ENCODE measurements at places on chromosomes 3 and 15.

DNA sequence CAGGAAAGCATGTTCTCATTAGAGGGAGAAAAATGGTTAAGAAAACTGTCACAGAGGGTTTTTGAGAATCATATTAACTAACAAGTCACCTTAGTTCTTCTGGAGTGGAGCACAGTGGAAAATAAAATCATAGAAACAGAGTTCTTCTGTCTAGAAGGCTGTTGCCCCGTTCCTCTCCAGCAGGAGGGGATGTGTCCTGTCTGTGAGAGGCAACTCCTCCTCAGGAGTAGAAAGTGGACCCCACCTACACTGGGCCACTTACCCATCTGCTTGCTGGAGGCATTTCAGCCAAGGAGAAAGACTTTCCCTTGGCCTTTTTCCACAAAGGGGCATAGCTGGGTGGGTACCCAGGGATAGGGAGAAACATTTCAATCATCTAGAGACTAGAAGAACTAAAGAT lies 106.6 kb downstream of the SSR3 start:
- DNase-seq = peak; percentile 17

DNA sequence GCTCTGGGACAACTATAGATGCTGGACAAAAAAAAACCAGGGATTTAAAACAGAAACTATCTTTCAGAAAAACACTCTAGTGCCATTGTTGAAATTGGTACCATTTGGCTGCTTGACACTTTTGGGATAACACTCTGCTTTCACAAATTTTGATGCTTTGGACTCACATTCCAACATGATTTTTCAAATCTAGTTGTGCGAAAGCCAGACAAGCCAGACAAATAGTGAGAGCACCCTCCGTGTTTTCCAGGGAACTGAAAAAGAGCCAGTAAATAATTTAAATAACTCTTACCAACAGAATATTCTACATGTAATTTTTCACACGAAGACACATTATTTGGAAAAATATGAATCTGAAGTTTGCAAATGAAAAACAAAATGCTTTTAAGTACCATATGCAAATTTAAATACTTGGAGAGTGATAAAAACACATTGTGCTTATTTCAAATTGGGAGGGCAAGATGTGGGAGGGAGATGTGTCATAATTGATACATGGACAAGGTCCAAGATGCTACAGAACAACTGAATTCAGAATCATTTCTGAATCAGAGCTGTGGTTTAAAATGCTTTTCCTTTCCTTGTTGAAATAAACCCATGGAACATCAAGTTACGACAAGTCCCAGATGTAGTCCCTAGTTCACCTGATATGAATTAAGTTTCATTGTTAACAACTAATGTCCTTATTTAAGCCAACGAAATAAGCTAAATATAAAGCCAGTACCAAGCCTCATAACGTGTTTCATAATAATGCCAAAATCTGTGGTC lies 144.2 kb upstream of the SOX2 start:
- DNase-seq = no peak

DNA sequence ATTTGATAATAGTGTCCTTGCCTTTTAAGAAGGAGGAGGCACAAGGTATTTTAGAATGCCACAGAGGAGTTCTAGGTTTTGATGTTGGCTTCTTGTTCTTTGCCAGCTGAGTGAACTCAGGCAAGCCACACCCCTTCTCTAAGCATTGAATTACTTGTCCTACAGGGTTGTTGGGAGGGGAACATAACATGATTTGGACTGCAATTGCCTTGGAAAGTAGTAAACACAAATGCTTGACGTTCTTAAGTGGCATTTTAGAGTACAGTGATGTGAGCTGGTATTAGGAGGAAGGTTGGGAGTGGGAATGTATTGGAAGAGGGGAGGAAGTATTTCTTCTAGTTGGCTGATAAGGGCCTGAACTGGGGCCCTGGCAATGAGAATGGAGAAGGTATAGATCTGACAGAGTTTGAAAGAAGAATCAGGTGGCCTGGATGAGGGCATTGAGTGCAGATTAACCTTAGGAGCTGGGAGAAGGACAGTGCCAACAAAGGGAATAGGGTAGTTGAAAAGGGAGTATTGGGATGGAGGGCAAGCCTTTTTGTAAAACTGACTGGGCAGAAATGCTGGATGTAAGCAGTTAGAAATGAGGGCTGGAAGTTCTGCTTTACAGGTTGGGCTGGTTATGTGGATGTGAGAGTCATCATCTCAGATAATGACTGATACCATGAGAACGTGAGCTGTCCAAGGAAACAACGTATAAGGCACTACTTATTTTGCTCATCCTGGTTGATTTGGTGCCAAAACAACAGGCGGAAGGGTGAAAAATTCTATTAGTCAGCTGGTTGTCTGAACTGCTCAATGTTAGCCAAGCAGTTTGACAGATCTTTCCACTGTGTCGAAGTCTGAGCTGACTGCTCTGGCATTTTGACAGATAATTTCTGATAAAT lies 16.7 kb downstream of the KAT2B start:
- peak; percentile 58 for DNase-seq

- DNase-seq = no peak
Observed at GRCh38 chr3:124118397-124118796, 126.5 kb upstream of the ROPN1 start.

- DNase-seq = no peak
Observed at GRCh38 chr15:30033763-30034162, 49.0 kb upstream of the GOLGA8J start.

GRCh38 chr15:60154764-60155325 lies 150.7 kb downstream of the FOXB1 start:
- DNase-seq = no peak

- no peak for DNase-seq
Observed at GRCh38 chr3:11818033-11818432, 28.7 kb downstream of the TAMM41 start.

DNA sequence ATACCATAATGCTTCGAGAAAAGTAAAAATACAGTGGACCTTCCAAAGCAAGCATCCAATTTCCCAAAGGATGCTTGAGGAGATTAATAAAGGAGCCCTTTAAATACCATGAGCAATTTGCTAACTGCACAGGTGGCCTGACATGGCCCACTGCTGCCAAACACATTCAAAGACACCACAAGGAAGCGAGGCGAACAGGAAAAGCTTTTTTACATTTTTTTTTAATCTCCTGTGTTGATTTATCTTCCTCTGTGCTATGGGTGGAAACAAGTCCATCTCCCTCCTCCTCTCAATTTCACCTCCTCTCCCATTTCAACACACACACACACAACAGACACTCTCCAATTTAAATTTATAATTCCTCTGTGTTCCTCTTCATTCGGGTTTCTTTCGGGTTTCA lies 243.4 kb downstream of the IGSF11 start:
- no peak for DNase-seq

DNA sequence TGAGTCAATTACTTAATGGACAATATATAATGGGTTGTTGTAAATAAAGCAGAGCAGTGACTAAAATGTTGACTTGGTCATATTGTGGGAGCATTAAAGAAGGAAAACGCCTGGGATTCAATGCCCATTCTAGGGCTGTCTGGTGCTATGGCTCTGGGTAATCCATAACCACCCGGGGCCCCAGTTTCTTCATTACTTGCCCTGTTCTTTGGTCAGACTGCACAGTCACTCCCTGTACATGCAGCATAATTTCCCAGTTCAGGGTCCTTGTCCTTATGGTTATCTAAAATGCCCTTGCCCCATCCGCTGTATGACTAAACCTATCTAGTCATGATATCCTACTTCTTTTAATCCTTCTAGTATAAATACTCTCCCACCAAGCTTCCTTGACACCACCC lies 27.5 kb upstream of the DENND4A start:
- DNase-seq = no peak

- no peak for DNase-seq
Observed at GRCh38 chr3:130609166-130609979, 92.4 kb downstream of the COL6A6 start.

GRCh38 chr3:10249833-10250232 lies 1.6 kb downstream of the TATDN2 start:
- DNase-seq = peak; percentile 18

DNA sequence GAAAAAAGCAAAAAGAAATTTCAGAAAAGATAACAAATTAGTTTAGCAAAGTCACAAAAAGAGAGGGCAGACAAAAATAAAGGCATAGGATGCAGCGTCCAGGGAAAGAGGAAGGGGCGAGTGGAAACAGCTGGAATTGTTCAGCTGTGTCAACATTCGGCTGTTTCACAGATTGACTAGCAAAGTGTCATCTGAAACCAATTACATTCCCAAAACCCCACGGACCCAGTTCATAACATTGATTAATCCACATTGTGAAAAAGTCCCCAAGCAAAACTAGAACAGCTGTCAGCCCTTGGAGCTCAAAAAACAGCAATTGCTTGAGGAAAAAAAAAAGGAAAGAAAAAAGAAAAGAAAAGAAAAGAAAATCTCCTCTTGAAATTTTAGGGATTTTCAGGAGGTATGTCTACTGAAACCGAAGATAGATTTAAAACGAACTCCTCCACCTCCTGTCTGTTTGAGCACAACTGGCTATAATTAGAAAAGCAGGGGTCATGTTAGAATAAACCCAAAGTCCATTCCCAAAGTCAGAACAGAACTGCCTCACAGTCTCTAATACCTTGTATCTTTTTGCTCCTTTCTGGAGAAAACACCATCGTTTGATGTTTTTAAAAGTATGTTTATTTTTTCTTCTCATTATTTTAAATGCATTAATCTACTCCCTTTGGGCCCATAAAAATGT lies 159.6 kb downstream of the RORA start:
- DNase-seq = no peak

DNA sequence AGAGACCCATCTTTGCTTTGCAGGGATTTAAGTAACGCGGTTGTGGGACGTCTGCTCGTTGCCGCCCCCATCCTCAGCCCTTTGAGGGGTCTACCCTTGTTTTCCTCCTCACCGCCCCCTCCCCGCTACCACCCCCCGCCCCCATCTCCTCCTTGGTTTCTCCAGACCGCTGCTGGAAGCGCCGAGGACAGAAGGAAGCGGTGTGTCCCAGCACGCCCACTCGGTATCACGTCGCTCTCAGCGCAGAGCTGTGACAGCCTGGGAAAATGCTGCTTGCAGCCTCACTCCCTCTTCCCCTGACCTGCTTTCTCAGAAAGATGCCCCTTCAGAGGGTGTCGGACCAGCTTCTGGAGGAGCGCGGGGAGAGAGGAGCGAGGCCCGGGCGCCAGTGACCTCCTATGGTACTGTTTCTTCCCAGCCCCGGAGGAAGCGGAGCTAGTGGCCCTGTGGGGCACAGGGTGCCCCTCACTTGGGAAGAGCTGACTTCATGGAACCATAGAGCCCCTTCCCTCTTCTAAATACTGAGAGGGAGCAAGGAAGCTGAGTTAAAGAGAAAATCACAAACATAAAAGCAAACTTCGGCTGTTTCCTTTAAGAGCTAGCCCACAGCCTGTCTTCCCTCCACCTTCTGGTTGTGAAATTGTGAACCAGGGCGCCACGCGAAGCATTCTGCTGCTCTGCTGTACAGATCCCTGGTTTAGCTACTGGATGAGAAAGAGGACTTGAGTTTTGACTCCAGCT lies 698 bp downstream of the IL1RAP start:
- DNase-seq = peak; percentile 28

DNA sequence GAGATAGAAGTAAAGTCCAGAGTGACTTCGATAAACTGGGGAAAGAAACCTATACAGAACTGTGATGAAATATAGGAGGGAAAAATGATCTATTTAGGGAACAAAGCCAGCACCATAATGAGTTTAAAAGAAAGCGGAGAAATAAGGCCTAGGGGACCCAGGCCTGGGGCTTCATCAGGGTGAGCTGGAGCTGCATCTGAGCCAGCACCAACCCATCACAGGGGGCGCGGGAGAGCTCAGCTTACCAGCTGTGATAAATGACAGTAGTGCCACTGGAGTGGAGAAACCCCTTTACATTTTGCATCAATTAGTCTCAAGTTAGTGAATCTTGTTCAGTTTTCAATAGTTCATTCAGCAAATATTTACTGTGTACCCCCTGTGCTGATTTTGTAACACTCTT lies 21.3 kb downstream of the PODXL2 start:
- DNase-seq = no peak

DNA sequence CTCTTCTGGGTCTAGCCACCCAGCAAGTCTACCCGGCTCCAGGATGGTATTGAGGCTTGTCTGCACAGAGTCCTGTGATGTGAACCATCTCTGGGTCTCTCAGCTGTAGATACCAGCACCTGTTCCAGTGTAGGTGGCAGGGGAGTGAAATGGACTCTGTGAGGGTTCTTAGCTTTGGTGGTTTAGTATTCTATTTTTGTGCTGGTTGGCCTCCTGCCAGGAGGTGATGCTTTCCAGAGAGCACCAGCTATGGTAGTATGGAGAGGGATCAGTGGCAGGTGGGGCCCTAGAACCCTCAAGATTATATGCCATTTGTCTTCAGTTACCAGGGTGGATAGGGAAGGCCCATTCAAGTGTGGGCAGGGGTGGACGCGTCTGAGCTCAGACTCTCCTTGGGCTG lies 283.4 kb upstream of the LYSMD4 start:
- DNase-seq = no peak

GRCh38 chr3:101695779-101696372 lies 9.4 kb upstream of the RPL24 start:
- DNase-seq = peak; percentile 56

- no peak for DNase-seq
Observed at GRCh38 chr15:80974914-80975313, 14.7 kb downstream of the MESD start.

GRCh38 chr3:152438181-152438580 lies 169.5 kb downstream of the MBNL1 start:
- DNase-seq = no peak

- no peak for DNase-seq
Observed at GRCh38 chr3:171375666-171376595, 84.3 kb downstream of the TNIK start.

- no peak for DNase-seq
Observed at GRCh38 chr3:53081318-53081717, 35.4 kb upstream of the SFMBT1 start.

GRCh38 chr3:71372911-71373637 lies 210.5 kb downstream of the FOXP1 start:
- DNase-seq = no peak

DNA sequence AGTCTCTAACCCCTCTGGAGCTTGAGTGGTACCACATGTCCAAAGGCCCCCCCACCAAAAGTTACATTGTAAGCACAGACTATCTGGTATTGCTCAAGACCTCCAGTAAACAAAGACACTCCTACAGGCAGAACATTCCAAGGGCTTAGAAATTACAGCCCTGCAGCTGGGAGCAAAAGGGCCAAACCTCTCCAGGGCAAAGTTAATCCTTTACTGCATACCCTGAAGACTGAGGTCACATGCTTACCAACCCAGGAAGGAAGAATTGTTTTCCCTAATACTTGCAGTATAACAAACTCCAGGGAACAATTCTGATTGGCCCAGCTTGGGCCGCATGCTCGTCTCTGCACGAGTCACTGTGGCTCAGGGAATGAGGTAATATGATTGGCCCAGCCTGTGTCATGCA lies 266.1 kb upstream of the NR2F2 start:
- DNase-seq = no peak

DNA sequence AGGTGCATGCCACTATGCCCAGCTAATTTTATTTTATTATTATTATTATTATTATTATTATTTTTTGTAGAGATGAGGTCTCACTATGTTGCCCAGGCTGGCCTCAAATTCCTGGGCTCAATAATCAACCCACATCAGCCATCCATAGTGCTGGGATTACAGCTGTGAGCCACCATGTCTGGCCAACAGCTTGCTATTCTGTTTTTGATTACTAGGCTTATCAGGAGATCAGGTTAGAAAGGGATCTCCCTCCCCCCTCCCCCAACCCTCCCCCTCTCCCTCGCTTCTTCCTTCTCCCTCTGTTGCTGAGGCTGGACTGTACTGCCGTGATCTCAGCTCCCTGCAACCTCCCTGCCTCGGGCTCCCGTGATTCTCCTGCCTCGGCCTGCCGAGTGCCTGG lies 8.6 kb downstream of the CLN6 start:
- no peak for DNase-seq

- DNase-seq = no peak
Observed at GRCh38 chr15:40875991-40876730, 2.1 kb upstream of the RHOV start.
